ENCODE measurements at places on chromosomes 1 and 21.

DNA sequence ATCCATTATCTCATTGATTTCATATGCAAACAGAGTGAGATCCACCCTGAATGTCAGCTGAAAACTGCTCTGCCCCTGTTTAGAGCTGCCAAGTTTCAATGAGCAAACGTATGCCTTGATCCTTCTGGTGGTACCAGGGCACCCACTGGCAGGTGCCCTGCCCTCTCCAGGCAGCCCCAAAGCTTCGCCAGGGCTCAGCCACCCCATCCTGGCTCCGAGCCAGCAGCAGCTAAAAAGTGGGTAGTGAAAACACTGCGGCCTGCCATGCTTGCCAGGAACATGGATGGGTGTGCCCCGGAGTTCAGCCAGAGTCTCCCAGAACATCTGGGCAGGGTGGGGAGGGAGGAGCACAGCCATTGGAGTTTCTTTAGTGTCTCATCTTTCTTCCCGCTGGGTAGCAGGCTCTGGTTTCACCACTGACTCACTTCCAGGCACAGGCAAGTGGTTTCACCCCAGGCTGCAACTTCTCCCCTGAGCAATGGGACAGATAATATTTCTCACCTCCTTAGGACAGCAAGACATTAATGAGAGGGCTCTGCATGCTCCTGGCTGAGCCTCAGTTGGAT is 8.1 kb upstream of the LMX1A start:
- peak; percentile 98 for DNase-seq

- DNase-seq = no peak
Observed at GRCh38 chr1:152457071-152457470, 43.0 kb upstream of the CRNN start.

GRCh38 chr1:39139723-39140360 is 64.7 kb upstream of the MACF1 start:
- DNase-seq = no peak

- DNase-seq = no peak
Observed at GRCh38 chr1:212838145-212838544, 9.3 kb downstream of the SPATA45 start.

DNA sequence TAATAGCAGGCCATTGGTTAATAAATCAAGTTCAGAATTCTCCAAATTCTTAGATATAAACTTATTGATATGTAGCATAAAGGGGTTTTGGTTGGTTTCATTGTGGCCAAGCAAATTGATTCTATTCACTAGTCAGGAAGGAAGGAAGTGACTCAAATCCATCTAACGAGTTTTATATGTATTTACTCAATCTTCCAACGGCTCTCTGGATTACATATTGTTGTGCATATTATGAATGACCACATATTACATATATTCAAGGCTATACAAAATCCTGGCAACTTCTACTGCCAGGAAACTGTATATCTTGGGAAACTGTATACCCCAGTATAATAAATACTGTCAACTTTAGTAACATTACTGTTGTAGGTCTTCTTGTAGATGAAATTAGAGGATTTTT is 20.1 kb upstream of the PDE4B start:
- no peak for DNase-seq

DNA sequence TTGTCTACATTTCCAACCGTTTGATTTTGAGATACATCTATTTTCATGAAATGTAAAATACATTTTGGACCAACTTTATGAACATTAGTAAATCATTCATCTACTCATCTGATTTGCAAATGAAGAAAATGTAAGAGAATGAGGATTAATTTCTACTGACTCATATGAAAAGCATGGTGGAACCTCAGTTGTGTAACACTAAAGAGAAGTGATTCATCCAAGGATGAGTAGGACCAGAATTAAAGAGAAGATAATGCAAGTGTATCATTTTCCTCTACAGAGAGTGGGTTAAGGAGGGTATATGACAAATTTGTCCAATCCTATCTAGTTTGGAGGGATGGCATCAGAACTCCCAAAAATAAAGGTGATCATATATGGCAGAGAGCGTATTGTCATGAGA is 1967.6 kb downstream of the MRPL39 start:
- no peak for DNase-seq

GRCh38 chr1:51270751-51271150 is 34.7 kb downstream of the RNF11 start:
- no peak for DNase-seq

GRCh38 chr1:5125208-5125607 is 470.8 kb downstream of the AJAP1 start:
- no peak for DNase-seq

- DNase-seq = peak; percentile 65
Observed at GRCh38 chr1:198657550-198658064, 18.8 kb downstream of the PTPRC start.

DNA sequence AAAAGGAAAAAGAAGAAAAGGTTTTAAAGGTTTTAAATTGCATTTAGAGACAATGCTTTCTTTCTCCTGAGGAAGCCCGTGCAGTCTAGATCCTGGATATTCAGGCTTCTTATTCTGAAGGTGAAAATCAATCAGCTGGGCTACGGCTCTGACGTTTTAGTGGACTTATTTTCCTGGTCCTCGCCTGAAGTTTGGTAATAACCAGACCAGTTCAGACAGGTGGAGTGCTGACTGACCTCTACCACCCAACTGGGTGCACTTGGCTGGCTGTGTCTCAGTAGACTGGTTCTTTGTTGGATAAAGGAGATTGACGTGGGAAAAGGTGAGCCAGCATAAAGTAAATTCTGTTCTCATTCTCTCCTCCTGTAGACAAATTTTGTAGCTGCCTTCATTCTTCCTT is 7.2 kb upstream of the ATP1A1 start:
- no peak for DNase-seq

DNA sequence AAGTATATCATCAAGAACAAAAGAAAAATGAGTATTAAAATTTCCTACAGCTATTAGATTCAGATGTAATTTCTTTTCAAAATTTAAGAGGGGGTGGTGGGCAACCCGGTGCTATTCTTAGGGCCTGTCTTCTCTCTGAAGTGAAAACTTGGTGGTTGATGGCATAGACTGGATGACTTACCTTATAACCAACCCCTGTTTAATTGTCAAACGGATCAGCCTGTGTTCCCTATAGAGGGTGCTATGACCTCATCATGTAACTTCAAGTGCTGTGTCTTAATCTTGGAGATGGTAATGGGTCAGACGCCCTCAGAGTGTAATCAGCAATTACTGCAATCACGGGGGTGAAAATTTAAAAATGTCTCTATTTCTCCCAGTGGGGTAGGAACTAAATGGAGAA is 176.2 kb downstream of the PCP4 start:
- DNase-seq = peak; percentile 77

- DNase-seq = peak; percentile 53
Observed at GRCh38 chr1:198756470-198756869, 117.6 kb downstream of the PTPRC start.

- DNase-seq = no peak
Observed at GRCh38 chr1:200505257-200505656, 95.4 kb upstream of the ZNF281 start.

DNA sequence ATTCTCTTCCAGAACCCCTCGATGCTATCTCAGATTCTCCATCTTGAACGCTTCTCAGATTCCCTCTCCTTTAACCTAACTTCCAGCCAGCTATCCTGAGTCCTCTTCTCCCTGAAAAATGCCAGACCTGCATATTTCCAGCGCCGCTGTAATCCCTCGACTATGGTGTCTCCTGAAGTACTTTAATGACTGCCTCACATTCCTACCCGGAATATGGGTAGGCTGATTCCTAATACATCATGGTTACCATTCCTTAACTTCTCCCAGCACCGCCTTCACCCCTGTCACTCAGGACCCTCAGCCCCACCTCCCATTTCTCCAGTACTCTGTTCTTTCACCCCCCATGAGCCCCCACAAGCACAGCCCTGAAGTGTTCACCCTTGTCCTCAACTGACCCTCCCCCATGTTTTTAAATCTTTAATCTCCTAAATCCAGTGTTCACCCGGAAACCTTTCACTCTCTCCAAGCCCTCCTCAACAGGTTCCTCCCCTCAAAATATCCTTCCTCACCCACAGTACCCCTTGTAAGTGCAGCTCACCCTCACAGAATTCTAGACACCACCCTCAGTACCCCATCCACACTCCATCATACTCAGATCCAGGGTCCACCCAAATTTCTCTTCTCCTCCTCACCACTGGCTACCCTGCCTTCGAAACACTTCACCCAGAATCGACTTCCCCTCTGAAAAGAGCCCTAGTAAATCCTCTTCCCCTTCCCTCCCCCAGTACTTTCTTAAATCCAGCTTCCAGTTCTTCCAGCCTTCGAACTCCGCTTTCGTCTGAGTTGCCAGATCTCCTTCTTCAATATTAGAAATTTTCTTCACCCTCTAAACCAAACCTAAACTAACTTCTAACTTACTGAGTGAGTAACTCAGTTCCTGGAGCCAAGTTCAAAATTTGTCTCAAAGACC is 922 bp downstream of the CPT2 start:
- no peak for DNase-seq

- DNase-seq = peak; percentile 87
Observed at GRCh38 chr1:40919475-40920011, 57.4 kb upstream of the CITED4 start.

GRCh38 chr1:223549740-223550139 is 115.8 kb downstream of the CAPN8 start:
- DNase-seq = no peak

- DNase-seq = peak; percentile 10
Observed at GRCh38 chr21:35457097-35457804, 408.1 kb upstream of the RUNX1 start.

DNA sequence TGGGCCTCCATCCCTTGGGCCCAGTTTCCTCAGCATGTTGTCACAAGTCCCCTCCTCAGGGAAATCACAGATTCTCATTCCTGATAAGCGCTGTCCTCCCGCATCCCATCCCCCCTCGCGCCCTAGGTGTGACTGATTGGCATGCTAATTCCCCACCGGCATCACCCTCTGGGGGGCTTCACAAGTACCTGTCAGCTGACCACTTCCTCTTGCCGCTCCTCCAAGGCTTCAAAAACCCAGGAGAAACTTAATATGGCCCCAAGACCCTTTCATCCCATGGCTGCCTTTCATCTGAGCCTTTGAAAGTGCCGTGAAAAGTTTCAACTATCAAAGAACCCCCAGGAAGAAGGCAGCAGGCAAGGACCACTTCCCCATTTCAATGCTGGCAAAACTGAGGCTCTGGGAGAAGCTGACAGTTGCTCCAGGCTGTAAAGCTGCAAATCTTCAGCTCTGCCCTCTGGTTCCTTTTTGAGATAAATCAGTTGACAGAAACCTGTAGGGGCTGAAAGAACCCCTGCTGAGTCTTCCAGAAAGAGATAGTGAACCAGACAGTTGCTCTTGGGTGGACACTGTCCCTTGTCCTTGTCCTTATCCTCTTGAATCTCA is 12.8 kb upstream of the MIXL1 start:
- no peak for DNase-seq

- no peak for DNase-seq
Observed at GRCh38 chr1:30638086-30638485, 85.3 kb downstream of the MATN1 start.

GRCh38 chr1:157868654-157869053 is 27.0 kb upstream of the CD5L start:
- no peak for DNase-seq

GRCh38 chr1:38581396-38581795 is 278.2 kb downstream of the RRAGC start:
- DNase-seq = no peak

GRCh38 chr1:69451196-69451595 is 116.5 kb upstream of the LRRC7 start:
- peak; percentile 7 for DNase-seq

DNA sequence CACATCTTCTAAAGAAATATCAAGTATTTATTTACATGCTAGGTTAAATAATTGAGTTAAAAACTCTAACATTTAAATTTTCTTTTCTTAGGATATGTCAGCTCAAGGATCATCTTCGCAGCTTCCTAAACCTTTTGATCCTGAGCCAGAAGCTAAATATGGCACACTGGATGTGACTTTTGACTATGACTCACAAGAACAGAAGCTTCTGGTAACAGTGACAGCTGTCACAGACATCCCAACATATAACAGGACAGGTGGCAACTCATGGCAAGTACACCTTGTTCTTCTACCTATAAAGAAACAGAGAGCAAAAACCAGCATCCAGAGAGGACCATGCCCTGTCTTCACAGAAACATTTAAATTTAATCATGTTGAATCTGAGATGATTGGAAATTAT is 132.7 kb upstream of the SERTAD4 start:
- no peak for DNase-seq

DNA sequence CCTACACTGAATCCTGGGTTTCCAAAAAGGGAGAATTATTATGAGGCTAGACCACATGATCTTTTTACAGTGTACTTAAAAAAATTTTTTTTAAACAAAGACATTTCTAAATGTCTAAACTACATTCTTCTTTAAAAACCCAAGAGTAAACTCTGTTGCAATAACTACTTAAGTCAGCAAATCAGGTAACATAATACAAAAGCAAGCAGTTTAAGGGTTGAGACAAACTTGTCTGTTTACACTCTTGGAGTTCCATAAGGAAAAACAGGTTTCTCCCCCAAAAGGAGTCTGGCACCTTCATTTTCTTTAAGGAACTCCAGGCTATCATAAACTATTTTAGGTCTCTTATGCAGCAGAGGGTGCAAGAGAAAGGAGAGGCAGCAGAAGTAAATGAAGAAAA is 12.5 kb upstream of the ANKRD45 start:
- DNase-seq = no peak

- no peak for DNase-seq
Observed at GRCh38 chr1:163141556-163141955, 61.2 kb downstream of the RGS5 start.

- DNase-seq = no peak
Observed at GRCh38 chr1:206518206-206518605, 10.9 kb downstream of the RASSF5 start.

- DNase-seq = no peak
Observed at GRCh38 chr1:116944613-116945012, 34.9 kb downstream of the PTGFRN start.

DNA sequence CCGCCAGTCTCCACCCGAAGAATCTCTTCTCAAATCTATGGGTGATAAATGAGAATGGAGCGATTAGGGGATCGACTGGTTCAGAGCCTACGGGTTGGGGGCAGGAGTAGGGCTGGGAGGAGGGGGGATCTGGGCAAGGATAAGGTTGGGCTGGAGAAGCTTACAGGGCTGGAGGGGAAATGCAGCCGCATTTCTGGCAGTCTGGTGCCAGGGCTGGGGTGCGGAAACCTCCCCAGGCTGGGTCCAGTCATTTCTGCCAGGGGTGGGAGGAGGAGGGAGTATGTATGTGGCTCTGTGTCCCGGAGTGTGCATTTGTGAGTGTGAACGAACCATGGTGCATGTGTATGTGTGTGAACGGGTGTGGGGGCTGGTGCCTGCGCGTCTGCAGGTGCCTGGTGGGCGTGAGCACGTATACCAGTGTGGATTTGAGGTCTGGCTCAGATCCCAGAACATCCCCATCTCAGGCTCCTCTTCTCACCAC is 10.2 kb downstream of the C1orf216 start:
- DNase-seq = peak; percentile 65

GRCh38 chr1:90074137-90074536 is 79.2 kb downstream of the ZNF326 start:
- no peak for DNase-seq
